ENCODE measurements at places on chromosomes 6 and 20. TPM values are rescaled to one million over a fixed set of nuclear protein-coding genes. Genes with fewer than 3 reads are reported as not detected.

DNA sequence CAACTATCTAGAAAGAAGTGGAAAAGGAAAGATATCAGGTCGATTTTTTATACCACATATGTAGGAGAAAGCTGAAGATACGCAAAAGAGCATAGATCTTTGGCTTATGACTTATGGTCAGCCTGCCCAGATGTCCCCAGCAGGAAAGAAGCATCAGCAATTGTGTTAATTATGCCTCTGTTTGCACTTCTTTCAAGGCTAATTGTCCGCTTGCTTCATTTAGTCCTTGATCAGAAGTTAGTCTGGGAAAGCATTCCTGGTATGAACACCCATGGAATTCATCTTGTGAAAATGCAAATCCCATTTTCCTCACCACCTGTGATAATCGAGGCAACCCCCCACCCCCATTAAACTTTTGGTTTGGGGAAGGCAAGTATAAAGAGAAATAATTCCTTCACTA lies 62.8 kb downstream of the ATP9A start:
- DNase-seq: no peak

DNA sequence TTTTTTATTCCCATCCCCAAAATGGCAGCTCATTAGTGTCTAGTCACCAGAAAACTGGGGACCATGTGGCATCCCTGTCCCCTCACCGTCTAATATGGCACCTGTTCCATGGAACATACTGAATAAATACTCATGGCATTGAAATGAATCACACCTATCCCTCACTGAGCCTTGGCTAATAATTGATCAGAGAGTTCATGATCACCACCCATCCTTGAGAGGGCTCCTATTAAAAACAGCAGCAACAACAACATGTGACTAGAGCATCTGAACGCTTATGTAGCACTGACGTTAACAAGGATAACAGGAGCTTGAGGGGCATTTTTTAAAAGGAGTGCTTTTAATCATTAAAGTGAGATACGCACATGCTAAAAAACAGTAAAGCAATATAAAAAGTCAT lies 1111.6 kb upstream of the FLRT3 start:
- DNase-seq: no peak

DNA sequence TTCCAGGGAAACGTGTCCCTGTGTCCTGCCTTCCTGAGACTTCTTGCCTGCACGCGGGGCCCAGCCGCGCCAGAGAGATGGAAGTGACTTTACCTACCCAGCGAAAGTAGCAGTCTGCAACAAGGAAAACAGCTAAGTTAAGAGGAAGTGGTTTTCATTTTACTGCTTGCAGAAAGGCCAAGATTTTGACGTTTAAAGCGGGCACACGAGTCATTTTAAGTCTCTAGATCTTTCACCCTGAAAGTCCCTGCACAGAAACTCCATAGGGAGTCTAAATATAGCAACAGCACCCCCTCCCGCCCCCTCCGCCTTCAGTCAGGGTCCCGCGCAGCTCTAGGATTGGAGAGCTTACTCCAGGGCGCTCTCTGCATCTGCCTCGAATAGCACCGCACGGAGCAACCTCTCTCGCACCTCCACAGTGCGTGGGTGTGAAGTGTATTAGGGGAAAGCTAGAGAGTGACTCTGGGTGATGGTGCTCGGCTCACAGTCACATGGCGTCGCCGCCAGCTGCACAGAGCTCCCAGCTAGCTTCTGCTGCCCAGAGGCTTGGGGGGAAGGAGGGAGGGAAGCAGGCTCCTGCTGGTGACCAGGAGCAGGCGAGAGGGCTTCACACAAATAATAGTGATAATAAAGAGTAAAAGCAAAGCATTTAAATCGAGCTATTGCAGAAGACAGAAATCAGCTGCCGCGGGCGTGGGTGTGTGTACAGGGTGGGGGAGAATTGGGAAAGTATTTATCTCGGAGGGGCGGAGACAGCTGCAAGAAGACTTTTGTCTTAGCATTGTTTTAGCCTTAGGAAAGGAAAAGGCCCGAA lies 1.8 kb upstream of the KCNQ5 start:
- DNase-seq: peak; percentile 47

GRCh38 chr6:137731960-137732616 lies 135.0 kb upstream of the TNFAIP3 start:
- peak; percentile 48 for DNase-seq

SMLR1 gene
- total RNA-seq: not detected

GRCh38 chr6:45302832-45303231 lies 25.3 kb upstream of the RUNX2 start:
- no peak for DNase-seq

DNA sequence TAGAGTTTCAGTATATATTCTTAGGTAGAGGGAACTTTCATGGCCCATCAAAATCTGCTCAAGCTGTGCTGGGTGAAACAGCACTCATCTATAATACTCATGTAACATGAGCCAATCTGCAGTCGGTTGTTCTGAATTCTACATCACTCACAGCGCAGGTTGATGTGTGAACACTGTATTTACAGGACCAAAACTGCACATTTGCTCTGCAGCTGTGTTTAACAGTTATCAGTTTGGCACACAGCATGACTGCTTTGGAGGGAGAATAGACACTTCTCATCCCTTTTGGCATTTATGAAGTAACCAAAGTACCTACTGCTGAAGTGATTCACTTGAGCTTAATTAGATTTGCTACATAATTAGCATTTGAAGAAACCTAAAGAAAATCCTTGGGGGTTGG lies 225.1 kb downstream of the BCKDHB start:
- DNase-seq: no peak

PI3 gene
- not detected for total RNA-seq
